ENCODE measurements at places on chromosomes 1 and 21. TPM values are rescaled to one million over a fixed set of nuclear protein-coding genes. Genes with fewer than 3 reads are reported as not detected.

CCDC28B gene
- 12.5 TPM for total RNA-seq

RAB7B gene
- total RNA-seq: 17.2 TPM

RXFP4 gene
- not detected for total RNA-seq

SRGAP2C gene
- 13.4 TPM for total RNA-seq

GPR3 gene
- 0.30 TPM for total RNA-seq

AIRE gene
- 0.30 TPM for total RNA-seq

ALDH4A1 gene
- 8.6 TPM for total RNA-seq

LRRIQ3 gene
- total RNA-seq: 0.99 TPM

DNA sequence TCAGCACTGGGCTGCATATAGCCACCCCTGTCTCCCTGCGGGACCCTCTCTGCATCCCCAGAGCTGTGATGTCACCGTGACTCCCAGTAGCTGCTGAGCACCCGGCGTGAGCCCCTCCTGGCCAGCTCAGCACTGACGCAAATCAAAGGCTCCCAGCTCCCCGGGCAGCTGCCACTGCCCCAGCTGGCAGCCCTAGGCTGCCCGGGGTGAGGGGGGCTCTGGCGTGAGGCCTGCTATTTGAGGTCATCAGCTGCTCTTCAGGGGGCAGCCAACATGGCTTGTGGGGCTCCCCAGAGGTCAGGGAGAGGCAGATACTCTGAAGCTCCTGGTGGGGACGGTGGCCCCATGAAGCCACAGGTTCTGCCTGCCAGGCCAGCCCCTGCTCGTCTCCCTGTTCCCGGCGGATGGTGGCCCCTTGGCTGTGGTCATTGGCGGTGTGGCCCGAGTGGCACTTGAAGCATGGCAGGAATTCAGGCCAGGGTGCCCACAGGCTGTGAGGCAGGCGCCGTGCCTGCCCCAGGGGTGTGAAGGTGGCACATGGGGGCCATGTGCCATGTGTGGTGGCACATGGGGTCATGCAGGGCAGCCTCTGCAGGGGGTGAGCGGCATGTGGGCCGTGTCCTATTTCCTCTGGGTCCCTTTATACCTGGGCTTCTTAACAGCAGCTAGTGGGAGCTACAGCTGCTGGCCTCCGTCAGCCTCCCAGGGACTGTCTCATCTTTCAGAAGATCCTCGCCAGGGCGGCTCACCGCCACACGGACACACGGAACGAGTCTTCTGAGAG, 85.4 kb downstream of the SIK1 start:
- DNase-seq: no peak

- no peak for DNase-seq
Observed at GRCh38 chr1:199335496-199335895, 692.0 kb upstream of the NR5A2 start.

DNA sequence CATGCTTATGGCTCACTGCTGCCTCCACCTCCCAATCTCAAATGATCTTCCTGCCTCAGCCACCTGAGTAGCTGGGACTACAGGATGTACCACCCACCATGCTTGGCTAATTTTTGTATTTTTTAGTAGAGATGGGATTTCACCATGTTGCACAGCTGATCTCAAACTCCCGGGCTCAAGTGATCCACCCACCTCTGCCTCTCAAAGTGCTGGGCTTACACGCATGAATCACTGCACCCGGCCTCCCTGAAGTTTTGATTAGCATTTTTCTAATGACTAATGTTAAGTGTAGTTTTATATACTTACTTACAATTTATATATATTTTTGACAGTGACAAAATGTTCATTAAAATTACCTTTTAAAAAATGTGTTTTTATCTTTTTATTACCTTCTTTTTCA, 41.1 kb downstream of the ZNF678 start:
- DNase-seq: no peak

DNA sequence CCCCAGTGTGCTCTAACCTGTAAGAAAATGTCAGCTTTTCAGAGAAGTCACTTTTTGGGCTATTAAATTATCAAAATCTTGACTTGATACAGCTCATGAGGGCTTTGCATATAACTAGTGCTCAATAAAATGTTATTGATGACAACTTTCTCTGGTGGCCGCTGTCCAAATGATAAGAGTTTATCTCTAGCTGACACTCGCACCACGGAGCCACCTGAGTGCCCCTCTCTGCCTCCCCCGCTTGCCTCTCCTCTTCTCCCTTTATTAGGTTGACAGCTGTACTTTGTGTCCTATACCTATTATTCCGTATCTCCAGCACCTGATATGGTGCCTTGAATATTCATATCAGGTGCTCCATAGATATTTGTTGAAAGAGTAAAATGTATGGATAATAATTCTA, 82.8 kb downstream of the PHTF1 start:
- no peak for DNase-seq

DNA sequence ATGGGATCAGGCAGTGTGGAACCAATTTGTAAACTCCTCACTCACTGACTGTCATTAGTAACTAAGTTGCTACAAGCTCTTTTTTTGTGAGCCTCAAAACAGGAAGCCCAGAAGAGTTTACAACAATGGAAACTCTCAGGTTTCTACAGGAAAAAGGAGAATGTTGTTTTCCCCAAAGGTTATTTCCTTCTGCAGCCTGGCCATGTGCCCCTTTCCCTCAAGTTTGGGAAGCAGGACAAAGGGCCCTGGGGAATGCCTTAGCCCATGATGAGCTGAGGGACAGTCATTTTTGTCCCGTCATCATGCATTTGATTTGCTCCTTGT, 395.9 kb downstream of the KIF26B start:
- DNase-seq: peak; percentile 5

DNA sequence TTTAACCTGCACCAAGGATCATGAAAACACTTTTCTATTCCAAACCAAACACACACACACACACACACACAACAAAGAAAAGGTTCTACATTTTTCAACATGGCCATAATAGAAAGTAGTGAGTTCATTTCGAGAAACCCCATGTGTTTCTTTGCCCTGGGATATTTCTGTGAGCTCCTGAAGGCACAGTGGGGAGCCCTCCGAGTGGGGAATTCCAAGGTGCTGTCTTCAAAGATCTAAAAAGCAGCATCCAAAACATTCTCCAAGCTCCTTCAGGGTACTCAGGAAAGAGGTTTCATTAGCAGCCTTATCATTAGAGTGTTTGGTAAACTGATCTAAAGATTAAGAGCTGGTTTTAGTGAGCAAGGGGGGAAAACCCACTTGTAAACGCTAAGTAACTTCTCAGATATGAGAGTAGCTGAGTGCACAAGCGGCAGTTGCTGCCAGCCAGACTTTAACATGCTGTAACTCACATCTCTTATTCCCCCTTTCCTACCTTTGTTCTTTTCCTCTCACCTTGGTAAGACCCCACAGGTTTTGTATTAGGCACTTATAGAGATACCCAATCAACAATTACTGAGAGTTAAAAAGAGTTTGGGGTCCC, 38.3 kb downstream of the ZC3H11B start:
- DNase-seq: no peak

DNA sequence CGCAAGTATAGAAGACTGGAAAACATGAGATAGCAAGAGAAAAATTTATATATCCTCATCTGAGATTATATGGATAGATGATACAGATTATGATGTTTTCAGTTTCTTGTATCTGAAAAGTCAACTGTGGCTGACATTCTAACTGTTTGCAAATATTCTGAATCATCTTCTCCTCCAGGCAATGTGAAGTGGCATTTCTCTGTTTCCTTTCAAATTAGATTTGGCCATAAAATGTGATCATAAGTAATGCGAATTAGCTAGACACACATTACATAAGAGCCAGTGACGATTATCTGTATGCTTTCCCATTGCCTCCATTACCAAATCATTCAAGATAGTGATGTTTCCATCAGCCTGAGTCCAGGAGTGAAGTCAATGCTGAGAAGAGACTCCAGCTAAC, 265.2 kb downstream of the BRINP3 start:
- no peak for DNase-seq

DNA sequence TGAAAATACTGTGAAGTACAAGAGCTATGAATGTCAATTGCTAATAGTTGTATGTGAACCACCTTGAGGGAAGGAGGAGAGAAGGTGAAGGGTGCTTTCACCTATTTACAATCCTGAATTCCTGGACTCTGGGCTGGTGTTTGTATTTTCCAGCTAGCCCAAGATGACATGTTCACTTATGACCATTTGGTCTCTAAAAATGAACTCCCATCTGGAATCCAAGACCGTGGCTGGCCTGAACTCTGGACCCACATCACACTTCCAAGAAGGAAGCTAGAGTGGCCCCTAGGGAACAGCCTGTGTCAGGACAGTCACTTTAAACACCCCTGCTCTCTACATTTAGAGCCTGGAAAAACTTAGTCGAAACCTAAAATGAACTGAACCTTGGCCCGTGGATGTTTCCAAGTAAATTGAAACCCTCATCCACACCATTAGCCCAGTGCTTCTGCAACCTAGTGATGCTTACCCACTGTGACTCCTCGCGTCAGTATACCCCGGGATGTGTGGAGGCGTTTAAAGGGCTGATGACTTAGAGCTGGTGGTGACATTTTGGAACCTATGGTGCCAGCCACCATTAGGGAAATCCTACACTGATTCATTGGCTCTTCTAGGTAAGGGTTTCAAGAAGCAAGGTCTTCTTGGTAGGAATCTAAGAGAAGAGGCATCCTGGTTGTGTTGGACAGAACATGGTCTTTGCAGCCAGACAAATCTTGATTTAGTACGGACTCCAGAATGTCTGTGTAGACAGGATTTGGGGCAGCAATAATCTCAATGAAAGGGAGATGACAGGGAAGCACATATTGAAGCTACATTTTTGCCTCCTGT, 171.5 kb upstream of the IRF2BP2 start:
- DNase-seq: no peak

- no peak for DNase-seq
Observed at GRCh38 chr1:58165073-58165472, 381.5 kb downstream of the OMA1 start.

DNA sequence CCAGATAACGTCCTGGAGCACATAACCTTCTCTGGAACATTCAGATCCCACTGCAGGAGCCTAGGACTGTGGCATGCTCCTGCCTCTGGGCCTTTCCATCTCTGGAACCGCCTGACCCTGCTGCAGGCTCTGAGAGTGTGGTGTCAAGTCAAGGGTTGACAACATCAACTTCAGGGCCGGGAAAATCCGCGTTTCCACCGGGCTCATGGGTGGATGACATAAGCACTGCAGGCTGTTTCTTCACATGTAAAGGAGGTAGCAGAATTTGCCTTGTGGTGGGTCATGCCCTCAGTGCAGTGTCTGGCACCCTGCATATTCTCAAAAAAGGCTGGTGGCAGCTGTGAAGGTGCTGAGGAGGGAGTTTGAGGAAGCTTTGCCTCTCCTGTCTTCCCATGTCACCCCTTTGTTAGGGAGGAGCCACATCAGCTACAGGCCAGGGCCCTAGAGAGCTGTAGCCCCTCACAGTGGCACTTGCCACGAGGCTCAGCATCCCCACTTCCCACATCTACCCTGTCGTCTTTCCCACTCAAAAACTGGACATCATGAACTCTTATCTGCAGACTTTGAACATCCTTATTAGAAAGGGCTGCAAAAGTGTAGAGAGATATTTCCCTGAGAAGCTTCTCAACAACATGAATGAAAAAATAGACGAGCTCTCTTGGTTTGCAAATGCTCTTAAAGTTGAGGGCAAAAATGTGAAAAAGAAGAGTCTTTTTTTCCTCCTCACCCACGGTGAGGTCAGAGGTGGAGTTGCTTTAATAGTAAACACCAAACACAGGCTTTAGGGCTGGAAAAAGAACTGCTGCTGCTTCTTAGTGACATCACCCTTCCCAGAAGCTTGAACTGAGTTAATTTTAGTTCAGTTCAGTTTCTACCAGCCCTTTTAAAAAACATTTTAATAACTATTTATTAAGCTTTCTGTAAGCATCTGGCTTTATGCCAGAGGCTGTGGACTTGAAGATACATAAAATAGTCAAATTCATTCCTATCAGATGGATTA, 121.3 kb downstream of the HUNK start:
- DNase-seq: no peak

DNA sequence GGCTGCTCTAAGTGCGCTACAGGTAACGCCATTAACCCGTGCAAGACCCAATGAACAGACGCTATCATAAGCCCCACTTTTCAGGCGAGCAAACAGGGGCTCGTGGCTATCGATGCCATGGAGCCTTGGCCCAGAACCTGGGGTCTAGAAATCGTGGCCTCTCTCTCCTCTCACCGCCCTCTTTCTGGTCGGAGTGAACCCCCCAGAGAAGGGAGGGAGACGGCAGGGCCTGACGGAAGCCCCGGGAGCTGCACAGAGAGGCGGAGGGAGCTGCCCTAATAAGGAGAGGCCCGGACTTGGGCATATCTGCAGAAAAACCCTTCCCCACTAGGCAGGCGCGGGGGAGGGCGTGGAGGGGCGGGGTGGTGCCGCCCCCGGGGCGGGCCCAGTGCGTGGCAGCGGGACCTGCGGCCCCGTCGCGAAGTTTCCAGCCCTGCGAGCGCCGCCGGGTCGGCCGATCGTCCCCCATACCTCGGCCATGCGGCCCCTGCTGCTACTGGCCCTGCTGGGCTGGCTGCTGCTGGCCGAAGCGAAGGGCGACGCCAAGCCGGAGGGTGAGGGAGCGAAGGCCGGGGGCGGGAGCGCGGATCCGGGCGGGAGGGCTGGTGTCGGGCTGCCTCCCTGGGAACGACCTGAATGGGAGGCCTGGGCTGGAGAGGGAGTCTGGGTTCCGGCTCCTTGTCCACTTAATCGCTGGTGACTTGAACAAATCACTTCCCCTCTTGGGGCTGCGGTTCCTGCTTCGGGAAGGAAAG, at the start of gene PLOD1:
PLOD1 (plus strand) TSS at position 416 of the 755 bp plus-strand sequence; CDS start at position 479, 63 bp downstream.
- DNase-seq: peak; percentile 77
